ENCODE measurements at places on chromosomes 6 and 20. TPM values are rescaled to one million over a fixed set of nuclear protein-coding genes. Genes with fewer than 3 reads are reported as not detected.

The EFCAB8 gene
- total RNA-seq = not detected

The HSPA12B gene
- total RNA-seq = 9.3 TPM

The CLPSL1 gene
- total RNA-seq = 1.3 TPM

The KIF3B gene
- 28.6 TPM for total RNA-seq

The MRPS18B gene
- 52.4 TPM for total RNA-seq

The SLC39A7 gene
- total RNA-seq = 55.0 TPM

The ECT2L gene
- total RNA-seq = 0.15 TPM

The KCNK16 gene
- total RNA-seq = not detected

The ESF1 gene
- 13.8 TPM for total RNA-seq

- no peaks in the 10 kb centered on the region for H3K27me3 ChIP-seq
- no peak overlapping the region for H3K4me3 ChIP-seq
- H3K27ac ChIP-seq = peak overlapping the region; percentile 68
- peaks cover 9% of the 10 kb centered on the region for H3K4me1 ChIP-seq
These were observed 11.0 kb downstream of the UQCC2 start for GRCh38 chr6:33700391-33701050.

DNA sequence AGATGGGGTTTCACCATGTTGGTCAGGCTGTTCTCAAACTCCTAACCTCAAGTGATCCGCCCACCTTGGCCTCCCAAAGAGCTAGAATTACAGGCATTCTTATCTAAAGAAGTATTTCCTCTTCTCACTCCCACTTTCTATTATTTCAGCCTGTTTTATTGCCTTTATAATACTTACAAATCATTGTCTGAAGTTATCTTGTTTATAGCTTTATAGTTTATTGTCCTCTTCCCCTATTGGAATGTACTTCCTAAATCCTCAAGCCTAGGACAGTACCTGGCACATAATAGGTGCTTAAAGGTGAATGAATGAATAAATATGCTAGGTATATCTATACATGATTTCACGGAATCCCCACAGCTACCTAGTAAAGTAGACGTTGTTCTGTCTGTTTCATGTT, 37.8 kb upstream of the RNF182 start:
- no peak overlapping the region for H3K4me3 ChIP-seq
- no peaks in the 10 kb centered on the region for H3K27me3 ChIP-seq
- no peak for DNase-seq
- H3K36me3 ChIP-seq = no peaks in the 10 kb centered on the region

GRCh38 chr20:10735195-10735949, 61.6 kb upstream of the JAG1 start:
- H3K4me1 ChIP-seq = no peaks in the 10 kb centered on the region
- no peak overlapping the region for H3K27ac ChIP-seq
- H3K36me3 ChIP-seq = no peaks in the 10 kb centered on the region
- DNase-seq = no peak

DNA sequence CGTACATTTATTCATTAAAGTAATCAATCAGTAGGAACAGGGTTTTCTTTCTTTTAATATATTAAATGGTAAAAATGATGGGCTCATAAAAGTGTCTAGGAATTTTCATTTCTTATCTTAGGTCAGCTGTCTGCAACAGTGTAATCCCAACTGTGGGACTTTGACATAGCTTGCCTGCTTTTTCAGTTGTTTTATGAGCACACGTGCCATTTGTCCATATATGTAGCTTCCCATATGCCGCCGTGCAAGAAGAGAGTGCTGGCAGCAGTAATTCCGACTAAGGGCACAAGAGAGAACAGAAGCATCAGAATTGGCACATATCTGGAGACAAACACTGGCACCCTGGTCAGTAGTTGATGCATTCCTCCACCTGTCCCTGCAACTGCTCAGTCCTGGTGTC, 20.9 kb upstream of the EEF1E1 start:
- H3K4me1 ChIP-seq = no peaks in the 10 kb centered on the region
- H3K27ac ChIP-seq = no peak overlapping the region
- H3K36me3 ChIP-seq = no peaks in the 10 kb centered on the region
- no peaks in the 10 kb centered on the region for H3K27me3 ChIP-seq
- H3K4me3 ChIP-seq = no peak overlapping the region

- H3K4me3 ChIP-seq = no peak overlapping the region
- DNase-seq = no peak
- no peaks in the 10 kb centered on the region for H3K27me3 ChIP-seq
- H3K27ac ChIP-seq = no peak overlapping the region
- no peaks in the 10 kb centered on the region for H3K4me1 ChIP-seq
These were observed 235.1 kb downstream of the FNDC1 start for GRCh38 chr6:159404296-159404695.

DNA sequence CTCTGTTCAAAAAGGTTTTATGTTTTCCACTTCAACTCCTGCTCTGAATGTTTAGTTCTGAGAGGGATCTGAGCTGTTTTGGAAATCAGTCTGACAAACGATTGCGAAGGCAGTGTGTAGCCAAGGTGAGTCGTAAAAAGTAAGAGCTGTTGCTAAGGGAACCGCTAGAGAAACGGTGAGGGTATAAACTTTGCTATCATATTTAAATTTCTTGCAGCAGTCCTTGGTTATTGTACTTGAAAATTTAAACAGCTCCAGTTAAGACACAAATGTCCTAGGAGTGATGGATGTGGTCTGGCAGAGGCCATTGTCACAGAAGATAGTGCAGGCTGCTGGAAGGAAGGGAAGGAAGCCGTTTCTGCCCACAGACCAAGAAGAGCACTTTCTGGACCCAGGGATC, 64.9 kb upstream of the CITED2 start:
- H3K27me3 ChIP-seq = no peaks in the 10 kb centered on the region
- H3K36me3 ChIP-seq = no peaks in the 10 kb centered on the region
- H3K4me1 ChIP-seq = no peaks in the 10 kb centered on the region

DNA sequence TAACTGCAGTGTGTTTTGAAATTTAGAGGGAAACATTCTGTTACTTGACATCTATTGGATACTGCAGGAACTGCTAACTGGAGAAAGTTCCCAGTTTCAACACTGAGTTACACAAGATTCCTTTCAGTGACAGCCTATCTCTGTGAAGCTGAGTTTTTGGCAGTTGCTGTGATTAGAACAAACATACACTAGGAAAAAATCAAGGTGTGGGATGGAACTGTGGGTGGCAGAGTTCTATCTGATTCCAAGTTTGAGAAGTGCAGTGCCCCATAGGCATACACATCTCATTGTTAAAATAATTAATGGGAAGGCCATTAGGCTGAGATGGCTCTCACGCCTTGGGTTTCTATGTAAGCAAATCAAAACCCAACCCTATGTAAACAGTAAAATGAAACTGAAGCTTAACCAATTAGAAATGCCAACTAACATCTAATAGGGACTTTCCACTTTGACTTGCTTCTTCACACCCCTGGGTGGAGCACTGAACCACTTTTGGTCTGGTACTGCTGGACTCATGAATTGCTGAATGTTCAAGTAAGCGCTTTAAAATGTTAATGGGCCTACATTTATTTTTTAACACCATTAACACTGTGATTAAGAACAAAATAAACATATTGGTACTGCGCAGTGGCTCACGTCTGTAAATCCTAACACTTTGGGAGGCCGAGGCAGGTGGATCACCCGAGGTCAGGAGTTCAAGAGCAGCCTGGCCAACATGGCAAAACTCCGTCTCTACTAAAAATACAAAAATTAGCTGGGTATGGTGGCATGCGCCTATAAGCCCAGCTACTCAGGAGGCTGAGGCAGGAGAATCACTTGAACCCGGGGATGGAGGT, 55.2 kb upstream of the TBC1D7 start:
- no peak for DNase-seq
- H3K36me3 ChIP-seq = no peaks in the 10 kb centered on the region
- no peak overlapping the region for H3K4me3 ChIP-seq
- H3K27me3 ChIP-seq = no peaks in the 10 kb centered on the region
- H3K27ac ChIP-seq = peak overlapping the region; percentile 57

- DNase-seq = no peak
- no peaks in the 10 kb centered on the region for H3K4me1 ChIP-seq
- no peak overlapping the region for H3K4me3 ChIP-seq
- no peaks in the 10 kb centered on the region for H3K27me3 ChIP-seq
- H3K36me3 ChIP-seq = no peaks in the 10 kb centered on the region
These were observed 53.2 kb downstream of the MRAP2 start for GRCh38 chr6:84086545-84087429.

GRCh38 chr6:83592770-83593394, 80.5 kb downstream of the PRSS35 start:
- H3K27me3 ChIP-seq = no peaks in the 10 kb centered on the region
- no peak overlapping the region for H3K27ac ChIP-seq
- no peaks in the 10 kb centered on the region for H3K4me1 ChIP-seq
- no peak overlapping the region for H3K4me3 ChIP-seq

GRCh38 chr6:16078064-16078463, 50.8 kb upstream of the MYLIP start:
- DNase-seq = no peak
- no peaks in the 10 kb centered on the region for H3K36me3 ChIP-seq
- H3K27me3 ChIP-seq = no peaks in the 10 kb centered on the region

- no peak for DNase-seq
- H3K27me3 ChIP-seq = no peaks in the 10 kb centered on the region
- no peak overlapping the region for H3K27ac ChIP-seq
- H3K36me3 ChIP-seq = no peaks in the 10 kb centered on the region
- H3K4me1 ChIP-seq = peaks cover 2% of the 10 kb centered on the region
These were observed 84.5 kb downstream of the PSMG4 start for GRCh38 chr6:3343089-3343883.

- peak; percentile 84 for DNase-seq
- peak overlapping the region; percentile 73 for H3K27ac ChIP-seq
- H3K4me1 ChIP-seq = peaks cover 4% of the 10 kb centered on the region
- H3K36me3 ChIP-seq = peaks cover 8% of the 10 kb centered on the region
These were observed 35.9 kb downstream of the PLCG1 start for GRCh38 chr20:41173161-41173721.

DNA sequence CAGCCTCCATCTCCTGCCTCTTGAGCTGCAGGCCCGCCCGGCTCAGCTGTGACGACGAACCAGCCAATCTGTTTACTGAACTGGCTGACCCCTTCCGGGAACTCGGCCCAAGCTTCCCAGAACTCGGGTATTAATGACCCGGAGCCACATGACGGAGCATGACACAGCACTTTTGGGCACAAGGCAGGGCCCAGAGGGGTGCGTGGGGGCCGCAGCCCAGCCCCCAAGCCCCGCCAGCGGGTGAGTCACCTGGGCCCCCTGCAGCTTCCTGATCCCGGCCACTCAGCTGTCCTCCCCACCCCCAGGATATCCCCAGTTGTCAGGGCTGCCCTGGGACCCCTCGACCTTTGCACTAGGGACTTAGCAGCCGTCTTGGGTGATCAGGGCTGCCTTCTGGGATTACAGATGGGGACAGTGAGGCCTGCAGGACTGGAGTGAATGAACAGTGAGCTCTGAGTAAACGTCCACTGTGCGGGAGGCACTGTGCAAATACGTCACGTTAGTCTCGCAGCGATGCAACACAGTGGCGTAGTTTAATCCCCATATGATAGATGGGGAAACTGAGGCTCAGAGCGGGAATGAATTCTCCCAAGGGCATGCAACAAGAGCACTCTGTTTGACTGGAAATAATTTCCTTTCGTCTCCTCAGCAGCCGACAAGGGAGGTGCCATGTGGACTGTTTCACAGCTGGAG, 102.1 kb downstream of the CEBPB start:
- DNase-seq = peak; percentile 89
- no peaks in the 10 kb centered on the region for H3K27me3 ChIP-seq
- H3K4me1 ChIP-seq = peaks cover 15% of the 10 kb centered on the region
- H3K27ac ChIP-seq = peak overlapping the region; percentile 81
- peak overlapping the region; percentile 13 for H3K4me3 ChIP-seq
- no peaks in the 10 kb centered on the region for H3K36me3 ChIP-seq

DNA sequence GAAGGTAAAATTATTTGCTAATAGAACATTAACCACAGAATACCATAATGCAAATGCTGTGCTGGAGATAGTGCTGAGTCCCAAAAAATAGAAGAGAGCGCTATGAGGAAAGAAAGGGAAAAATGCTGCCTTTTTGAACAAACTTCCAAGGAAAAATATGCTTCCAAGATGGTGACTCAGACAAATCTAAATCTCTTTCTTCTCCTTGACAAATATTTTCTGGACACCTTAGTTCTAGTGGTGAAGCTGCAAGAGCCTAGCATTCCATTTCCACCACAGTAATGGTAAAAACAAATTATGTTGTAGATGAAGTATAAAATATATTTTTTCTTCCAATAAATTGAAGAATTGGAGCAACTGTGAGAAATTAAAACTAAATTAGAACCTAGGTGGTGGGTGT, 155.6 kb upstream of the TBX18 start:
- no peaks in the 10 kb centered on the region for H3K36me3 ChIP-seq
- no peak overlapping the region for H3K4me3 ChIP-seq
- no peaks in the 10 kb centered on the region for H3K4me1 ChIP-seq
- no peaks in the 10 kb centered on the region for H3K27me3 ChIP-seq

GRCh38 chr6:36927691-36928546, 26.6 kb upstream of the PI16 start:
- peak overlapping the region; percentile 57 for H3K27ac ChIP-seq
- H3K27me3 ChIP-seq = no peaks in the 10 kb centered on the region
- H3K36me3 ChIP-seq = no peaks in the 10 kb centered on the region
- no peak for DNase-seq
- H3K4me1 ChIP-seq = no peaks in the 10 kb centered on the region

DNA sequence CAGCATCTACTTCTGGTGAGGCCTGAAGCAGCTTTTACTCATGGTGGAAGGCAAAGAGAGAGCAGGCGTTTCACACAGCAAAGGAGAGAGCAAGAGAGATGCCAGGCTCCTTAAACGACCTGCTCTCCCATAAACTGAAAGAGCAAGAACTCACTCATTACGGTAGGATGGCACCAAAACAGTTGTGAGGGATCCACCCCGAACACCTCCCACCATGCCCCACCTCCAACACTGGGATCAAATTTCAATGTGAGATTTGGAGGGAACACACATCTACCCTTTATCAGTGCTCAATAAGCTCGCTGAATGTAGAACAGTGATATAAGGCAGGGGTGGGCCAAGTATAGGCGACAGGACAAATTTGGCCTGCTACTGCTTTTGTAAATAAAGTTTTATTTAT, 244.6 kb downstream of the ESR1 start:
- H3K4me3 ChIP-seq = no peak overlapping the region
- no peaks in the 10 kb centered on the region for H3K36me3 ChIP-seq

DNA sequence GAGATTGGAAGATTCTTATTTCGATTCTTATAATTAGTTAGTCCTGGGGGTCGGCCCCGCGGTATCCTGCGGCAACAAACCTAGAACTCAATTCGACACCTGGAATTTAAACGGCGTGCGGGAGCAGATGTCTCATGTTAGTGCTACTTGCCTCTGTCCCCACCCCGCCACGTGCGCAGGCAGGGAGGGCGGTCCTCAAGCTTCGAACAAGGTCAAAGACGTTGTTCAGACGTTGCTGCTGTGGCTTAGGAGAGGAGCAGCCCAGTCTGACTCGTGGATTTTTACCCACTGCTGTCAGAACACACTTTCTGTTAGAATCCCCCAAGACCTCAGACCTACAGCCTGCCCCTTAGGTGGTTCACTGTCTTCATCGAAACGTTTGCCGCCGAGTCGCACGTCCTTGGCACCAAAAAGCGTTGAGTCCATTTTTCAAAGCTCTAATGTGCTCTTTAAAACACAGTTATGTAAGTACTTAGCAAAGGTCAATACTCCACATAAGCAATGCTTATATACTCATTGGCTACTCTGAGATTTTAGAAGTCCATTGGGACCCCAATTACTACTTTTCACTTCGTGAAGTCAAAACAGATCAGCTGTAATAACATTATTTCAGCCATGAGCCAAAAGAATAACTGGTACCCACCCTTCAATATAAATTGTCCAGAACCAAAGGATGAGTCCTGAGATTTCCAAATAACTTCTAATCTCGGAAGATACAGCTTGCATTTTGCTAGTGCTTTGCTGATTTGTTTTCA, 2.7 kb upstream of the C6orf62 start:
- no peaks in the 10 kb centered on the region for H3K4me1 ChIP-seq
- DNase-seq = no peak
- peak overlapping the region; percentile 80 for H3K4me3 ChIP-seq

- no peak for DNase-seq
- H3K4me1 ChIP-seq = no peaks in the 10 kb centered on the region
- H3K36me3 ChIP-seq = no peaks in the 10 kb centered on the region
- no peak overlapping the region for H3K4me3 ChIP-seq
These were observed 97.9 kb upstream of the SULF2 start for GRCh38 chr20:47883186-47883585.

Data from breast epithelium (tissue), 4 donors.